ENCODE measurements at places on chromosomes 3 and 15.
A peak's percentile ranks its signal among the peaks of the same experiment; 100 is the strongest.

DNA sequence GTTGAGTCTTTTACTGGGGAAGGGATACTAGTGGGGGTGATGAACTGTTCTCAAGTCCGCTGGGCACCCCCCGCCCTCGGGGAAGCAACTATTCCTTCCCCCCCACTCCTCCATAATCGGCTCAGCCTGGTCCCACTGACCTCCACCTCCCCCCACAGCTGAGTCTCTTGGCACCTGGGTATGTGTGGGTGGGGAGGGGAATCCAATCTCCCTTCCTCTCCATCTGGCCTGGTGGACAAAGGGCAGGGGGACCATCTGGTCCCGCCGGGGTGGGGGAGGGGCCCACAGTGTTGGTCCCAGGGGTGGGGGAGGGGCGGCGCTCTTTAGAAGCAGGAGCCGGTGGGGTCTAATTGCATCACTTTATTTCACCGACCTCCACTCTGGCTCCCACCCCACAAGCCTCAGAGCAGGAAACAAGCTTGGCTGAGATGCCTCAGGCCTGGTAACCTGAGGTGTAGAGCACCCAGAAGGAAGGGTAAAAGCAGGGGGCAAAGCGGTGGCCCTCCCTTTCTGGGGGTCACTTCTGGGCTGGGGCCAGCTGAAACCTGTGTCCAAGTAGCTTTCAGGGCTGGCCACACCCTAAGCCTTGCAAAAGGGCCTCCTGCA, 1.0 kb upstream of the PCBP4 start:
- DNase-seq: no peak

GRCh38 chr3:32951410-32951811, at the start of gene CCR4:
Gene CCR4 (plus strand): TSS chr3:32951644. CDS start chr3:32953423, 1,779 bp downstream.
- peak; percentile 7 for DNase-seq

DNA sequence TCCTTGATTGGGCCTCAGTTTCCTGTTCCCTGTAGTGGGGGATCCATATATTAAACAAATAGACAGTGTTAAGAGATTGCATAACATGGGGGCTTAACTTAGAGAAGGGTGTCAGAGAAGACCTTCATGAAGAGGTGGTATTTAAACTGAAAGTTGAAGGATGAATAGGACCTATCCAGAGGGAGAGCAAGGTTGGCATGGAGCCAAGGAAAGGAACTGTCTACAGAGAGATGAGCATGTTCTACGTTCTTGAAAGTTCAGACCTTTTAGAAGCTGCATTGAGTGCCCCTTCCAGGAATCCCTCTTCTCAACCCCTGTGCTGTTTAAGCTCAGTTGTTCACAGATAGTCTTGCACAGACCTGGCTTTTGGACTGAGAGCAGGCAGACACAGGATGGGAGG, 2.4 kb downstream of the HTD2 start:
- DNase-seq: no peak

GRCh38 chr15:90001062-90001682, at the start of gene ZNF710:
Gene ZNF710 (plus strand): TSS chr15:90001324. CDS start chr15:90067138, 65,814 bp downstream.
- no peak for DNase-seq

- no peak for DNase-seq
Measured at GRCh38 chr3:142850395-142851023, 38.4 kb downstream of the PCOLCE2 start.

Data from stimulated activated CD8-positive, alpha-beta memory T cell treated with anti-CD3 and anti-CD28 coated beads, Interleukin-12 subunit alpha, Interleukin-12 subunit beta, amount 100 ng/mL, for 4 hours (primary cell).